Sciatic nerve (tissue), 2 donors: ENCODE measurements at places on chromosomes 1 and 21. TPM values are rescaled to one million over a fixed set of nuclear protein-coding genes. Genes with fewer than 3 reads are reported as not detected.

DNA sequence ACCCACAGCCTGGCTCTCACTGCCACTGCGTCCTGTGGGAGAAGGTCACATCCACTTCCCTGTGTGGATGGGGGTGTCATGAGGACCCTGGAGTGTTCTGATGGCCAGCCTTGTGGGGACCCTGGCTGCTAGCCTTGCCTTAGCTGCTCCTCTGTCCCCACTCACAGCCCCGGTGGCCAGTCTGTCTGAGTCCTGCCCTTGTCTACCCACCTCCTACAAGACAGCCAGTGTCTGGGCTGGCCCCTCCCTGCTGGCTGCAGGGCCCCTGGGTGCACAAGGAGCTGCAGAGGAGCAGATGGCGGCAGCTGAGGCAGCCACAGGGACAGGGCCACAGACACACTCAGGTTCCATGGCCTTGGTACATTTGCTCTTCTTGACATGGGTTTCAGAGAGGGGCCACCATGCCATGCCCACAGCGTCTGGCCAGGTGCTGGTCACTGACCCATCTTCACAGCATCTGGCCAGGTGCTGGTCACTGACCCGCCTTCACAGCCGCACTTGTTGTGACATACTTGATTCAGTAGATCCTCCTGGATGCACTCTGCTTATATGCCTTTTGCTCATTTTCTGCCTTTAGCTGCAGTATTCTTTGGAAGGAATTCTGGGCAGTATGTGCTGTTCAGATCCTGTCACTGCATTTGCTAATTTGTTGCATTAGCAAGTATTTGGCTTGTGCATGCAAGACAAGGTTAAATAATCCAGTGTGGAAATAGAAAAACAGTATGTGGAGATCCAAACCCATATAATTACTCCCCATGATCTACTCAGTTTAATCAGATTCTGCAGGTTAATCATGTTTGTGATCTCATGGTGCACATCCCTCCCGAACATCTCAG lies 157.8 kb downstream of the PCBP3 start:
- DNase-seq, result no peak

Gene KRTAP11-1
- total RNA-seq, result not detected

DNA sequence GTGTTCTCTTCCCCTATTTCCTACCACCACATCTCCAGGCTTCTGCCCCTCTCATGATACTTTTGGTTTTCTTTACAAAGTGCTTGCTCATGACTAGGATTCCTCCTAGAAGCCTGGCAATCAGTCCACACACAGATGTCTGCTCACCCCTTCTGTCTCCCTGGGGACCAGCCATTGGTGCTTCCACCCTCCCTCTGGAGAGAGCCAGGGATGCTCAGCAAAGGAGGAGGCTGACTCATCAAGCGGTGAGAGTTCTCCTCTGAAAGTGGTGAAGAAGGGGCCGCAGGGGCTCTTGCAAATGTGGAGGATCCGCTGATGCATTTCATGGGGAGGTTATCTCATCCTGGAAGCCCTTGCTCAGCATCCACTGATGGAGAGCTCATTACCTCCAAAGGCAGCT lies 14.5 kb downstream of the NT5C1A start:
- DNase-seq, result no peak

GRCh38 chr1:160219062-160219929 lies 14.1 kb downstream of the PEA15 start:
- peak; percentile 70 for DNase-seq

Gene LRRIQ3
- 0.49 TPM for total RNA-seq

Gene NHLH1
- not detected for total RNA-seq

GRCh38 chr1:203508463-203509073 lies 14.6 kb downstream of the OPTC start:
- DNase-seq, result no peak

GRCh38 chr1:187197685-187198084 lies 368.9 kb downstream of the PLA2G4A start:
- DNase-seq, result no peak

Gene FMO1
- 10.2 TPM for total RNA-seq

GRCh38 chr1:233459968-233460367 lies 132.4 kb downstream of the MAP3K21 start:
- no peak for DNase-seq

DNA sequence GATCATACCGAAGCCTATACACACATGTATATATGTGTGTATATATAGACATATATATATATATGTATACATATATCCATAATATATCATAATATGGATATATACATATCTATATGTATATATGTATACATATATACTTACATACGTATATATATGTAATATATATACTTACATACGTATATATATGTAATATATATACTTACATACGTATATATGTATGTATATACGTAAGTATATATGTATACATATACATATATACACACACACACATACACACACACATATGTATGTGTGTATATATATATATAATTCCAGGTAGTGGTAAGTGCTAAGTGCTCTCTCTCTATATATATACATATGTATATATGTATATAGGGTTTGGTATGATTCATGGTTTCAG lies 9.7 kb upstream of the TMEM35B start:
- DNase-seq, result no peak
